ENCODE measurements at places on chromosomes 16 and 17. TPM values are rescaled to one million over a fixed set of nuclear protein-coding genes. Genes with fewer than 3 reads are reported as not detected.

DNA sequence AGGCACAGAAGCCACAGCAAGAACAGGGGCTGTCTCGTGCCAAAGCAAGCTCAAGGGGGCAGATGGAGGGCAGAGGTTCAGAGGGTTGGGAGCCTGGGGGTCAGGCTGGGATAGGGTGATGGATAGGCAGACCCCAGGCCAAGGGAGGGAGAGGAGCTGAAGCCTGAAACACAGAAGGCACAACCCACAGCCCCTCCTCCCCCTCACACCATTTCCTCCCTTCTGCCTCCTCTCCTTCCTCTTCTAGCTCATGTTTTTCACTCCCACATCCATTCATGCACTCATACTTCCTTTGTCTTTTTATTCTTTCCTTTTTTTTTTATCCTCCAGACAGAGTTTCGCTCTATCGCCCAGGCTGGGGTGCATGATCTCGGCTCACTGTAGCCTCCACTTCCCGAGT, 61.1 kb downstream of the SOCS1 start:
- H3K27me3 ChIP-seq: no peaks in the 10 kb centered on the region
- no peak overlapping the region for H3K4me3 ChIP-seq
- H3K4me1 ChIP-seq: peaks cover 10% of the 10 kb centered on the region

DNA sequence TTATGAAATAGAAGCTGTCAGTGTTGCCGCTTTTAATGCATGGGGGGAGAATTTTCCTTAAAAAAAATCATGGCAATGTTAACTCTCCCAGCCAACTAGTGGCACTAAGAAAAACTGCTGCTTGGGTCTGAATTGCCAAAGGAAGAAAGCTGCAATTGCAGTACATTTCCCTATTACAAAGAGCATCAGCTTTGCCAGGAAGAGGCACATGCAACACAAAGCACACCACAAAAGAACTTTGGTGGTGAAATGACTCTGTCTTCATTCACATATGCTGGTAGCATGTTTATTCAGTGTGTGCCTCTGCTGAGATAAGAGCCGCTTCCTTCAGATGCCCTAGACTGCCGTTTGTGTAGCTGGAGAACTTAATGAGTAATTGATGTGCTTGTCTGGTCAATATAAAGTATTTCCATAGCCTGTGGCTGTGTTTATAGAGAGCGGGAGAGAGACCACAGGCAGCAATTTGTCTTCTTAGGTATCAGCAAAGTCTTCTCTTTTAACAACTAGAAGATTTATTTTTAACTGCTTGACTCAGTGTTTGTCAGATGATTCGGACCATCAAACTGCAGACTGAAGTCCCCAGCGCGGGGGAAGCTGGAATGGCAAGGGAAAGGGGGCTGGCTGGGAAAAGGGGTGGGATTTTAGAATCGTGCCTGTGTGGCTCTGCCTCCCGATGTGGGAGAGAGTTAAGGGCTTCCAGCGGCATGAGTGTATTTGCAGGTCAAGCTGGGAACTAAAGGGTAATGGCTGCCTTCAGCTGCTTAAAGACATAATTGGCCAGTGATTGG, 115.1 kb downstream of the MRTFB start:
- H3K4me3 ChIP-seq: peak overlapping the region; percentile 33
- no peak for DNase-seq
- no peaks in the 10 kb centered on the region for H3K27me3 ChIP-seq
- H3K4me1 ChIP-seq: peaks cover 4% of the 10 kb centered on the region
- no peaks in the 10 kb centered on the region for H3K36me3 ChIP-seq
- peak overlapping the region; percentile 66 for H3K27ac ChIP-seq

Gene HP
- total RNA-seq: 8.8 TPM

GRCh38 chr16:19912455-19913339, 28.0 kb upstream of the GPRC5B start:
- no peaks in the 10 kb centered on the region for H3K36me3 ChIP-seq
- no peak overlapping the region for H3K27ac ChIP-seq
- H3K4me1 ChIP-seq: no peaks in the 10 kb centered on the region
- peaks cover 18% of the 10 kb centered on the region for H3K27me3 ChIP-seq

DNA sequence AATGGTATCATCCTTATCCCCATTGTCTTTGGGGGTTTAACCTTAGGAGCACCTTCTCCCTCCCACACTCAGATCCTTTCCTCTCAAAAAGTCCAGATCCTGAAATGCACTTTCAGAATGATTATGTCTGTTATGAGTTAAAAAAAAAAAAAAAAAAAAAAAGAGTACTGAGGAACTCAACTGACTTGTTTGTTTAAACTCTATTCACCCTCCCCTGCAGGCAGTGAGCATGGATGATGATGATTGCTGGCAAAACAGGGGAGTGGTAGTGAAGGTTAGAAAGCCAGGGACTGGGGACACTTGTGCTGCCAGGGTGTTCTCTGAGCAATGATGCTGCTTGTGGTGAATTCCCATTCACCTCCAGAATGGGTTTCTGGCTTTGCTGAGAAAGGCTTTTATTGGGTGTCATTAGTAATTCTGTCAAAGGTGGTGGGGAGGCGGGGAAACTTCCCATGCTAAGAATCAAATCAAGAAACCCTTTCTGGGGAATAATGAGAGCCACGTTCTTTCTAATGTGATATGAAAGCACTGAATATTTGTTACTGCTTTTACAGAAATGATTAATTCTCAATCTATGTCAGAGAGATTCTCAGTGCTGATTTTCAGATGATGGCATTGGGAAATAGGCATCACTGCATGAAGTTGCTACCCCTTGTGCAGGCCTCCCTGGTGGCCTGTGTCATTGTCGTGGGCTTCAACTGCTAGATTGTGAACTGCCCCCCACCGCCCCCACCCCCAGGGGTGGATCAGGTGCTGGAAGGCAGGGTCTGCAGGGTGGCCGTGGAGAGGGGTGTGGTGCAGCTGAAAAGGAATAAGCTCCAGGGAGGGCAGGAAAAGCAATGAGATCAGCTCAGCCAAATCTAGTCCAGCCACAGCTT, 14.1 kb downstream of the CCL4 start:
- no peak overlapping the region for H3K4me3 ChIP-seq
- H3K36me3 ChIP-seq: no peaks in the 10 kb centered on the region
- H3K27me3 ChIP-seq: peaks cover 11% of the 10 kb centered on the region

DNA sequence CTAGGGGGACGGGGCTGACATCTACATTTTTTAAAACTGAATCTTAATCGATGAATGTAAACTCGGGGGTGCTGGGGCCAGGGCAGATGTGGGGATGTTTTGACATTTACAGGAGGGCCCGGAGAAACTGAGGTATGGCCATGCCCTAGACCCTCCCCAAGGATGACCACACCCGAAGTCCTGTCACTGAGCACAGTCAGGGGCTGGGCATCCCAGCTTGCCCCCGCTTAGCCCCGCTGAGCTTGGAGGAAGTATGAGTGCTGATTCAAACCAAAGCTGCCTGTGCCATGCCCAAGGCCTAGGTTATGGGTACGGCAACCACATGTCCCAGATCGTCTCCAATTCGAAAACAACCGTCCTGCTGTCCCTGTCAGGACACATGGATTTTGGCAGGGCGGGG, 21.4 kb downstream of the ADAM11 start:
- peaks cover 25% of the 10 kb centered on the region for H3K4me1 ChIP-seq
- no peaks in the 10 kb centered on the region for H3K36me3 ChIP-seq
- DNase-seq: no peak
- H3K4me3 ChIP-seq: no peak overlapping the region
- no peak overlapping the region for H3K27ac ChIP-seq
- peaks cover 13% of the 10 kb centered on the region for H3K27me3 ChIP-seq

- H3K36me3 ChIP-seq: peaks cover 8% of the 10 kb centered on the region
- H3K27me3 ChIP-seq: no peaks in the 10 kb centered on the region
- H3K4me1 ChIP-seq: peaks cover 40% of the 10 kb centered on the region
- no peak for DNase-seq
- H3K27ac ChIP-seq: peak overlapping the region; percentile 95
- H3K4me3 ChIP-seq: peak overlapping the region; percentile 72
Observed at GRCh38 chr17:17204041-17204591, 2.0 kb downstream of the PLD6 start.

DNA sequence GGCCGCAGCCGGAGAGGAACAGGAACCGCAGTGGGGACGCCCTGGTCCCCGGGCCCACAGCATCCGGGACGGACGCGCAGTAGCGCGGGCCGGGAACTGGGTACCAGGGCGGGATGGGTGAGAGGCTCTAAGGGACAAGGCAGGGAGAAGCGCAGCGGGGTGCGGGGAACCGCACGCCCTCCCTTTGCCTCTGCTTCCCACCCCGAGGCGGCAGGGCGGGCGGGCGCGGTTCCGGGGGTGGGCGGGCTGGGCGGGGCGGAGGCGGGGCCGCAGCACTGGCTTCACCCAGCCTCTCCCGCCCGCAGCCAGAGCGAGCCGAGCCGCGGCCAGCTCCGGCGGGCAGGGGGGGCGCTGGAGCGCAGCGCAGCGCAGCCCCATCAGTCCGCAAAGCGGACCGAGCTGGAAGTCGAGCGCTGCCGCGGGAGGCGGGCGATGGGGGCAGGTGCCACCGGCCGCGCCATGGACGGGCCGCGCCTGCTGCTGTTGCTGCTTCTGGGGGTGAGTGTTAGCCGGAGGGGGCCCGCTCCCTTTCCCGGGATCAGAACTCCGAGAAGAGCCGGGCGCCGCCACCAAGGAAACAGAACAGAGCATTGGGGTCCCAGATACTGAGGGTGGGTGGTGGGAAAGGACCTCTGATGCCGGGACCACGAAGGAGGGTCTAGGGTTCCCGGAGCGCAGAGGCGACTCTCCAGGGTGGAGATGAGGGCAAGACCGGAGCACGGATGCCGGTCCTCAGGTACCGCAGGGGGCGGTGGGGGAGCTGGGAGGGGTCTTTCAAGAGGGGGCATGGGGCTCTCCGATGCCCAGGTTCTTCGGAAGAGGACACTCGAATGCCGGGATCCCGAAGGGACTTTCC, at the start of gene NGFR:
NGFR (plus strand) TSS at position 308 of the 856 bp plus-strand sequence; CDS start at position 433, 125 bp downstream.
- peak; percentile 89 for DNase-seq
- H3K27me3 ChIP-seq: peaks cover 85% of the 10 kb centered on the region
- H3K4me3 ChIP-seq: peak within 1 kb of the TSS; percentile 48
- H3K4me1 ChIP-seq: peaks cover 38% of the 10 kb centered on the region
- H3K27ac ChIP-seq: no peak within 1 kb of the TSS
- no peaks in the 10 kb centered on the region for H3K36me3 ChIP-seq
